ENCODE measurements at places on chromosomes 16 and 17.

DNA sequence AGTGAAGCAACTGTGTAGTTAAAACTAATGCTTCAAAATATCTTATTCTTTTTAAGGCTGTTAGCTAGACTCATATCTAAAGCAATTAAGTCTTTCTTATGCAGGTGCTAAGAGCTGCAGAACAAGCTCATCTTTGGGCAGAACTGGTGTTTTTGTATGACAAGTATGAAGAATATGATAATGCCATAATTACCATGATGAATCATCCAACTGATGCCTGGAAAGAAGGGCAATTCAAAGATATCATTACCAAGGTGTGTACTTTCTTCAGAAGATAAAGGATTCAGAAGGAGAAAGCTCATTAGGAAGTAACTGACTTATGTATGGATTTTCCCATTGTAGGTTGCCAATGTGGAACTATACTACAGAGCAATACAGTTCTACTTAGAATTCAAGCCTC, 23.9 kb downstream of the PTRH2 start:
- H3K27ac ChIP-seq, result no peak overlapping the region
- H3K4me1 ChIP-seq, result no peaks in the 10 kb centered on the region
- no peaks in the 10 kb centered on the region for H3K27me3 ChIP-seq
- H3K4me3 ChIP-seq, result no peak overlapping the region
- no peak for DNase-seq

DNA sequence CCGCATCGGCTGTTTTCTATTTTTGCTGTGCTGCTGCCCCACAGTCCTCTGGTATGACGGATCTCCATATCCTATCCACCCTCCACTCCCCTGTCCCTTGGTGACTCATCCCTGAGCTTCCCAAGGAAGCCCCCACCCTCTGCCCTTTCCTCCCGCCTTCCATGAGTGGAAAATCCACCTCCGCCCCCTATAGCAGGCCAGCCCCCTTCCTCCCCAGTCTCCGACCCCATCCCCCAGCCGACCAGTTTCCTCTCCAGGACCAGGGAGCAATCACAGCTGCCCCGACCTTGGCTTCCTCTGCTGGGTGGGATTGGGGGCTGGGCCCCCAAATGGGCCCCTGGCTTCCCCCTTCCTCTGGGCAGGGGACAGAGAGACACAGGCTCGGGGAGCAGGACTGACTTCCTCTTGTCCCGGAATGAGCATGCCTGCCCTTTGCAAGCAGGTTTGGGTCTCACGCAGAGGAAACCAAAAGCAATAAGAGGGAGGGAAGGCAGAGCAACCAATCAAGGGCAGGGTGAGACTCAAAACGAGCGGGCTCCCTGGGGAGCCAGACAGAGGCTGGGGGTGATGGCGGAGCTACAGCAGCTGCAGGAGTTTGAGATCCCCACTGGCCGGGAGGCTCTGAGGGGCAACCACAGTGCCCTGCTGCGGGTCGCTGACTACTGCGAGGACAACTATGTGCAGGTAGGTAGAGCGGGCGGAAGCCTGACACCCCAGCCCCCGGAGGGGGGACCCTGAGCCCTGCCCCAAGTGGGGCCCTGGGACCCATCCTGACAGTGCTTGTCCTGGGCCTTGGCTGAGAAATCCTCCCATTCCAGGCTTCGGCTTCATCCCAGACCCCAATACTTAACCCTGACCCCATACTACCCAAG, at the start of the genes ABI3 and GNGT2:
TSS of gene ABI3 (plus strand) at position 550 of the 872 bp plus-strand sequence. CDS start at position 568, 18 bp downstream.
TSS of gene GNGT2 (minus strand) at position 417 of the 872 bp plus-strand sequence. CDS start 3,152 bp downstream, outside the sequence.
- peaks cover 62% of the 10 kb centered on the region for H3K4me1 ChIP-seq
- H3K36me3 ChIP-seq, result no peaks in the 10 kb centered on the region
- peak within 1 kb of the TSS; percentile 47 for H3K4me3 ChIP-seq
- H3K27me3 ChIP-seq, result no peaks in the 10 kb centered on the region
- peak; percentile 87 for DNase-seq

DNA sequence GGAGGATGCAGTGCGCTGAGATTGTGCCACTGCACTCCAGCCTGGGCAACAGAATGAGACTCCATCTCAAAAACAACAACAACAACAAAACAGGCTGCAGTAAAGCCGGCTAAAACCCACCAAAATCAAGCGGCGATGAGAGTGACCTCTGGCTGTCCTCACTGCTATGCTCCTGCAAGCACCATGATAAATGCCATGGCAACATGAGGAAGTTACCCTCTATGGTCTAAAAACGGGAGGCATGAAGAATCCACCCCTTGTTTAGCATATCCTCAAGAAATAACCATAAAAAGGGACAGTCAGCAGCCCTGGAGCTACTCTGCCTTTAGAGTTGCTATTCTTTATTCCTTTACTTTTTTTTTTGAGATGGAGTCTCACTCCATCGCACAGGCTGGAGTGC, 8.4 kb upstream of the LGALS3BP start:
- DNase-seq, result peak; percentile 29
- H3K27me3 ChIP-seq, result no peaks in the 10 kb centered on the region
- peaks cover 2% of the 10 kb centered on the region for H3K36me3 ChIP-seq
- H3K4me3 ChIP-seq, result no peak overlapping the region

GRCh38 chr17:44502598-44503146, 534 bp downstream of the GPATCH8 start:
- H3K4me1 ChIP-seq, result peaks cover 17% of the 10 kb centered on the region
- peak; percentile 55 for DNase-seq
- peak overlapping the region; percentile 64 for H3K27ac ChIP-seq
- peak overlapping the region; percentile 95 for H3K4me3 ChIP-seq
- H3K27me3 ChIP-seq, result no peaks in the 10 kb centered on the region

- no peak overlapping the region for H3K4me3 ChIP-seq
- no peak for DNase-seq
- no peaks in the 10 kb centered on the region for H3K36me3 ChIP-seq
- no peak overlapping the region for H3K27ac ChIP-seq
These were observed 31.8 kb downstream of the NSRP1 start for GRCh38 chr17:30148376-30148775.

DNA sequence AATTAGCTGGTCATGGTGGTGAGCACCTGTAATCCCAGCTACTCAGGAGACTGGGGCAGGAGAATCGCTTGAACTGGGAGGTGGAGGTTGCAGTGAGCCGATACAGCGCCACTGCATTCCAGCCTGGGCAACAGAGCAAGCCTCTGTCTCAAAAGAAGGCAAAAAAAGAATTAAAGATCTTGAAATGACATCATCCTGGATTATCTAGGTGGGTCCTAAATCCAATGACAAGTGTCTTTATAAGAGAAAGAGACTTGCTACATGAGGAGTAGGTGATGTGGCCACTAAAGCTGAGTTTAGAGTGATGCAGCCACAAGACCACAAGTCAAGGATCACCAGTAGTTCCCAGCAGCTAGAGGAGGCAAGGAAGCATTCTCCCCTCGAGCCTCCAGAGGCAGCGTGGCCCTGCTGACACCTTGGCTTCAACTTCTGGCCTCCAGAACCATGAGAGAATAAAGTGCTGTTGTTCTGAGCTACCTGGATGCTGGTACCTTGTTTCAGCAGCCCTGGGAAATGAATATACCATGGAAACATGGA, 15.8 kb downstream of the CIITA start:
- H3K27me3 ChIP-seq, result no peaks in the 10 kb centered on the region
- H3K36me3 ChIP-seq, result no peaks in the 10 kb centered on the region
- H3K4me3 ChIP-seq, result no peak overlapping the region
- H3K27ac ChIP-seq, result no peak overlapping the region
- DNase-seq, result no peak

DNA sequence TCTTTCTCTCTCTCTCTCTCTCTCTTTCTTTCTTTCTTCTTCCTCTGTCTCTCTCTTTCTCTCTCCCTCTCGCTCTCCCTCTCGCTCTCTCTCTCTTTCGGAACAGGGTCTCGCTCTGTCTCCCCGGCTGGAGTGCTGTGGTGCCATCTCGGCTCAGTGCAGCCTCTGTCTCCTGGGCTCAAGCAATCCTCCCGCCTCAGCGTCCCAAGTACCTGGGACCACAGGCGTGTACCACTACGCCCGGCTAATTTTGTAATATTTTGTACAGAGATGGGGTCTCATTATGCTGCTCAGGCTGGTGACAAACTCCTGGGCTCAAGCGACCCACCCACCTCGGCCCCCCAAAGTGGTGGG, 12.7 kb upstream of the KLHDC4 start:
- H3K27me3 ChIP-seq, result no peaks in the 10 kb centered on the region
- H3K36me3 ChIP-seq, result no peaks in the 10 kb centered on the region
- DNase-seq, result no peak
- H3K27ac ChIP-seq, result peak overlapping the region; percentile 79

DNA sequence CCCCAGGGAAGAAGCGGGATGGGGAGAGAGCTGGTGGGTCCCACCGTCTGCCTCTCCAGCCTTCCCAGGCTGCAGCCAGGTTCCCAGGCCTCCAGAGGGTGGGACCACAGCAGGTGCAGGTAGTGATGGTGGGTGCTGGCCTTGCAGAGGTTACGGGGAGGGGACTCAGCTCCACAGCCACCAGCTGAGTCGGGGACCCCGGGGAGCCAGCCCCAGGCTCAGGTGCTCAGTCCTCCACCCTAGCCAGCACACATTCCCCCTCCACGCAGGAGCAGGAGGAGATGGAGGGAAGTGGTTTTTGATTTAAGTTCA, 5.0 kb downstream of the TP53I13 start:
- no peak for DNase-seq
- H3K4me1 ChIP-seq, result peaks cover 12% of the 10 kb centered on the region
- H3K27ac ChIP-seq, result no peak overlapping the region
- H3K36me3 ChIP-seq, result peaks cover 47% of the 10 kb centered on the region

DNA sequence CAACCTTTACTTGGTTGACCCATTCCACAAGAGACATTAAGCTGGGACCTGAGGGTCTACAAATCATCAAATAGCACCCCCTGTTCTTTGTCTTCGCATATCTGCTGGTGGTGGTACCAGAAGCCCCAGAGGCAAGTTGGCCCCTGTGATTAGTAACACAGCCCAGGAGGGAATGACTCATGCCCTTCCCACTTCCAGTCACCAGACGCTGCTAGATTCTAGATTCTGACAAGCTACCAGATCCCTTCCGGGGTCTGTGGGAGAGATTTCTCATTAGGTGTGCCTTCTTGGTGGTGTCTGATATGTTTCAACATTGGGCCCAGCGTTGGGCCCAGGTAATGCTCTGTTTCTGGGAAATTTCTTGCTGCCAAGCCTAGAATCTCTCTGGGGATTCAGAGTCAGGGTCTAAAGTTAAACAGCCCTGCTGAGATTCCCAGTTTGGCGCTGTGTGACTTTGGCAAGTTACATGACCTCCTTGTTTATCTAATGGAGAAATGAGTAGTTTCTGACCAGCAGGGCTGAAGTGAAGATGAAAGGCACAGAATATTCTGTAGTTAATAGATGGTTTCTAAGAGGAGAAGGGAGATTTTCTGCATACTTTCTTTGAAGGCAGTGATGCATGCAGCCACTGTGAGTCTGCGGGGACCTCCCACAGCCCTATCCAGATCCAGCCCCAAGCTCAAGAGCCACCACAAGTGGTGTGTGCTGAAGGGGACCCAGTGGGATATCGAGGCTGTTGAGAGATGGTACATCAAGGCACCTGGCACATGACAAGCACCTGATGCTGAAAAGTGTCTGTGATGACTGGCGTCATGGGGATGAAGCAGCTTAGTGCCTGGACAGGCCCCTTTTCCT, 3.9 kb downstream of the TRPV2 start:
- no peaks in the 10 kb centered on the region for H3K27me3 ChIP-seq
- H3K27ac ChIP-seq, result peak overlapping the region; percentile 47
- DNase-seq, result peak; percentile 63
- H3K4me1 ChIP-seq, result peaks cover 23% of the 10 kb centered on the region

GRCh38 chr17:42163113-42163512, 8.3 kb upstream of the RAB5C start:
- H3K4me1 ChIP-seq, result no peaks in the 10 kb centered on the region
- no peaks in the 10 kb centered on the region for H3K36me3 ChIP-seq
- no peaks in the 10 kb centered on the region for H3K27me3 ChIP-seq
- no peak overlapping the region for H3K27ac ChIP-seq

DNA sequence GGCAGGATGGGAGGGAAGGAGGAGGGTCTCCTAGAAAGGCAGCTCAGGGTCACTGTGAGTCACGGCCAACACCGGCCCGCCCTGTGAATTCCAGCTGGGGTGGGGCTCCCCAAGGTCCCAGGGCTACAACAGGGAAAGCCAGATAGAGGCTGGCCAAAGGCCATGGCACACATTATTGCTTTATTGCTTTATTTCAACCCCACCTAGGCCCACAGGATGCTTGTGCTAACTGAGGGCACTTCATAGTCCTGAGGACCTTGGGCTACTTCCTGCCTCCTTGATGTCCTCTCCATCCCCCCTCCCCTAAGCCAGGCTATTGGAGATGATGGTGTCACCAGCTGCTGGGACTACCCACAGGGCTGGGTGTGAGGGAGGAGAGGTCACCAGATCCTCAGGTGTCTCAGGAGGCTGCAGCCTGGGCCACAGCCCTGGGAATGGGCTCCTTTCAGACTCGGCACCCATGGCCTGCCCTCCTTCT, 26.1 kb downstream of the LRRC75A start:
- no peaks in the 10 kb centered on the region for H3K27me3 ChIP-seq
- DNase-seq, result no peak
- no peaks in the 10 kb centered on the region for H3K36me3 ChIP-seq
- H3K27ac ChIP-seq, result no peak overlapping the region
- no peak overlapping the region for H3K4me3 ChIP-seq

GRCh38 chr17:40471846-40472732, 28.8 kb downstream of the IGFBP4 start:
- no peaks in the 10 kb centered on the region for H3K36me3 ChIP-seq
- no peaks in the 10 kb centered on the region for H3K27me3 ChIP-seq
- H3K4me1 ChIP-seq, result no peaks in the 10 kb centered on the region
- no peak overlapping the region for H3K4me3 ChIP-seq
- no peak for DNase-seq

DNA sequence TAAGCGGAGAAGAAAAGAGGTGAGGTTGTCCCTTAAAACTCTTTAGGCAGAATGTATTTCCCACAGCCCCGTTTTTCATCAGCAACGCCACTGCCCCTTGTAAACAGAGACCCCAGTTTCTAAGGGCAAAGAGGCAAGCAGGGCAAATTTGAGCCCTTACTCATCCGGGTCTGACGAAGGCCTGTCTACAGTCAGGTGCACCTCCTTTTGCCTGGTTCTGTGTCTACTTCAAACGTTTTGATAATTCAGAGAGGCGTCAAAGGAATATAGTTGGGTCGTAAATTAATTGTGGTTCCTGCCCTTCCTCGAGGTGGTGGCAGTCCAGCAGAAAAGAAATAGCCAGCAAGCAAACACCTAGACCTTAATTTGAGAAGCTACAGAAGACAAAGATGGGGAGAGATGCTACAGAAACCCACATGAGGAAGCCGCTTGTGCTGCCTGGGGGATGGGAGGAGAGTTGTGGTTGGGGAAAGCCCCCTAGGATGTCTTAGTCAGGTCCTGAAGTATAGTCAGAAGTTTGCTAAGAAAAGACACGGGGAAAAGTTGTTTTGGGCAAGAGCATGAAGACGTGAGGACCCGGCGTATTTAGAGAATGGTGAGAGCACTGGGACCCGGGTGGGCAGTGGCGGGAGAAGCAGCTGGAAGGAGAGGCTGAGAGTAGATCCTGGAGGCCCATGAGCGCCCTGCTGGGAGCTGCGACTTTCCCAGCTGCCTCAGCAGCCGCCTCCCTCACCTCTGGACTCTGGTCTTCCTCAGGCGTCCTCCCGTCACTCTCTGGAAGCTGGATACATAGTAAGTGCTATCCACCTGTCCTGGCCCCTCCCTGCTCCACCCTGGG, 2.4 kb downstream of the FBRS start:
- no peaks in the 10 kb centered on the region for H3K27me3 ChIP-seq
- peak overlapping the region; percentile 96 for H3K27ac ChIP-seq
- peaks cover 44% of the 10 kb centered on the region for H3K36me3 ChIP-seq
- H3K4me1 ChIP-seq, result peaks cover 21% of the 10 kb centered on the region
